Activated T-cell treated with anti-CD3 and anti-CD28 coated beads for 48 hours (primary cell): ENCODE measurements at places on chromosomes 5 and 9.

GRCh38 chr9:121839726-121840500, 188.5 kb downstream of the DAB2IP start:
- no peak for DNase-seq

DNA sequence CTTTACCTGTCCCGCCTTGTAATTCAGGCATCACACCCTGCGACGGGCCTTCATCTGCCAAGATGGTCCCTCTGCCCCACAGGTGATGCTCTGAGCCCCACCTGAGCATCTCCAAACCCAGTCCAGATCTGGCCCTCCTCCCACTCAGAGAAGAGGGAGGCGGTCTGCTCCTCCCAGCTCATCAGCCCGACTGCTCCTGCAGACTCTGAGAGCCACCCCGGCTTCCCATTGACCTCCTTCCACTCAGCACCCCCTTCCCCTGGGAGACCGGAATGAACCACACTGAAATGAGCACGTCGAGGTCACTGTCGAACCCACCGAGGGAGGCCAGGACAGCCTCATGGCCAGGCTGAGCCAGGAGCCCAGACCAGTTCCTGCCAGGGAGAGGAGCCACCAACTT, 12.8 kb downstream of the ABO start:
- DNase-seq = no peak

DNA sequence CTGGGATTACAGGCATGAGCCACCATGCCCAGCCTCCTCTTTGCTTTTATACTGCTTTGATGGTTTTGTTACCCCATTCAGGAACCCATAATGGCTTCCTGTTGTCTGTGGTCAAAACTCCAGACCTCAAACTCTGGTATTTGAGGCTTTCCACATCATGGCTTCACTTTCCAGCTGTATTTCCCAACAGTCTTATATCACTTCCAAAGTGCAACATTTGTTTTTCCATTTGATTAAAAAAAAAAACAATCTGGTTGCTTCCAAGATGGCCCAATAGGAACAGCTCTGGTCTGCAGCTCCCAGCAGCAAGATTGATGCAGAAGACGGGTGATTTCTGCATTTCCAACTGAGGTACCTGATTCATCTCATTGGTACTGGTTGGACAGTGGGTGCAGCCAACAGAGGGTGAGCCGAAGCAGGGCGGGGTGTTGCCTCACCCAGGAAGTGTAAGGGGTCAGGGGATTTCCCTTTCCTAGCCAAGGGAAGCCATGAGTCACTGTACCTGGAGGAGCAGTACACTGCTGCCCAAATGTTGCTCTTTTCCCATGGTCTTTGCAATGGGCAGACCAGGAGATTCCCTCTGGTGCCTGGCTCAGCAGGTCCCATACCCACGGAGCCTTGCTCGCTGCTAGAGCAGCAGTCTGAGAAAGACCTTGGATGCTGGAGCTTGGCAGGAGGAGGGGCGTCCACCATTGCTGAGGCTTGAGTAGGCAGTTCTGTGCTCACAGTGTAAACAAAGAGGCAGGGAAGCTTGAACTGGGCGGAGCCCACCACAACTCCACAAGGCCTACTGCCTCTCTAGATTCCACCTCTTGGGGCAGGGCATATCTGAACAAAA, 458.4 kb downstream of the KDM4C start:
- DNase-seq = peak; percentile 45

GRCh38 chr5:37088009-37088408, 161.2 kb downstream of the CPLANE1 start:
- DNase-seq = no peak

DNA sequence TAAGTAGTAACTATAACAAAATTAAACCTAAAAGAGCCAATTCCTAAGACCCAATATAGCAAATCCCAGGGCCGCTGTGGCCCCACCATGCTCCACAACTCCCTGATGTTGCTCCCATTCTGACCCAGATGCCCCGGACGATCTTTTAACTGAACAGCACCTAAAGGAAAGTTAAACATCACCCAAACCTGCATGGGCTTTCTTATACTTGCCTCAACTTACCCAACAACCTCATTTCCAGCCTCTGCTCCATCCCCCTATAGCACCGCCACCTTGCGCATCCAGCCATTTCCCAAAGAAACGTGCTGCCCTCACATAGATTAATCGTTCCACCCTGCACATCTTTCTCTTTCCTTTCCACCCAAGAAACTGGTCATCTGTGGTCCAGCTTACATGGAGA, 54.6 kb downstream of the ZNF354C start:
- no peak for DNase-seq
